ENCODE measurements at places on chromosomes 12 and 14.
A peak's percentile ranks its signal among the peaks of the same experiment; 100 is the strongest.

DNA sequence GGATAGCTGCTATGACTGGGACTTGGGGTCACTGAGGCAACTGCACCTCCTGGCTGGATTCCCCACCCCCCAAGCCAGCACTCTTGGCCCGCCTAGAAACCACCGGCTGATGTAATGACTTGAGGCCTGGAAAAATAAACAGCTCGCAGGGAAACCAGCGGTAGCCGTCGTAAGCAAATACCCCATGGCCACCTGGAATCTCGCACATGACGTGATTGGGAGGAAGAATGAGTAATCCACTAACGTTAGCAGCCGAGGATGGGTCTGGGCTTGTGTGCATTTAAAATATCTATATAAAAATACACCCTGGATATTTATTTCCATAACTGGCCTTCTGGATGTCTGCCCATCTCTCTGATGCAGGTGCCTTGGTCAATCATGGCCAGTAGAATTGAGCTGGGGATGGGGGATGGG lies 120.1 kb downstream of the SMOC1 start:
- no peak for DNase-seq

- peak; percentile 86 for DNase-seq
Measured at GRCh38 chr12:112198120-112198733, 72.9 kb downstream of the TRAFD1 start.

GRCh38 chr12:106709068-106709511 lies 65.4 kb upstream of the RIC8B start:
- no peak for DNase-seq

- no peak for DNase-seq
Measured at GRCh38 chr14:75297411-75298040, 18.9 kb downstream of the FOS start.

- DNase-seq, result no peak
Measured at GRCh38 chr14:96987086-96987474, 189.9 kb downstream of the VRK1 start.

GRCh38 chr12:131939007-131939406 lies 9.9 kb downstream of the PUS1 start:
- DNase-seq, result no peak

DNA sequence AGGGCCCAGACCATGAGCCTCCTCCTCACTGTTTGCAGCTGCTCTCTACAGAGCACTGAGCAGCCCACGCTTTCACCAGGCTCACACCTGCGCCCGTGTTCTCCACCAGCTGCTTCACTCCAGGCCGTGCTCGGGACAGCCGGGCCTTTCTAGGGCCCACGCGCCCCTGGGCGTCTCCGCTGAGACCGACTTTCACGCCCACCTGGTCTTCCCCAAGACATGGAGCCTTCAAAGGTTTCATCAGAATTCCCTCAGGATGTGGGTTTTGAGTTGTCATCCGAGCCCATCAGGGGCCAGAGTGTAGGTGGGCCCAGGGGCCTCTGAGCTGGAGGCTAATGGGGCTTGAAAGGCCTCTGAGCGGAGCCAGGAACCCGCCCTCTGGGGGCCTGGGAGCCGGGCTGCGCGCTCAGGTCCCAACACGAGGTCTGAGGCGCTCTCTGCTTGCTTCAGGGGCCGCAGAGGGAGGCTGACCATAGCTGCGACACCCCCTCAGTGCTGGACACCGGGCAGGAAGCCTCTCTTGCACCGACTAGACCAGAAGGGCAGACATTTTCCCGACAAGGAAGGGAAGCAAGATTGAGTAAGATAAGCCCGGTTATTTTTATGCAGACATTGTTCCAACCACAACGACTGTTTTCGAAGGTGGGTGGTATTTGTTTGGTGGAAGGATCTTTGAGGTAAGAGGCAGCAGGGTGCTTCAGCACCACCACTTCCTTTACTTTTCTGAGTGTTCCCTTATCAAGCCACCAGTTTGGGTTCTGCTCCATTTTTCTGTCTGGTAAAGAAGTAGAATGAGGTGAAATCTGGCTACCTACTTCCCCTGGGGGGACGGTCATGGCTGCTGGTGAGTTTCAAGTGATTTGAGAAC lies 125.0 kb upstream of the FUT8 start:
- no peak for DNase-seq

- no peak for DNase-seq
Measured at GRCh38 chr12:82124711-82125380, 233.3 kb downstream of the CCDC59 start.

- DNase-seq, result no peak
Measured at GRCh38 chr12:128857133-128857763, 4.0 kb downstream of the GLT1D1 start.

- DNase-seq, result no peak
Measured at GRCh38 chr12:50981319-50982239, 29.2 kb downstream of the HIGD1C start.

DNA sequence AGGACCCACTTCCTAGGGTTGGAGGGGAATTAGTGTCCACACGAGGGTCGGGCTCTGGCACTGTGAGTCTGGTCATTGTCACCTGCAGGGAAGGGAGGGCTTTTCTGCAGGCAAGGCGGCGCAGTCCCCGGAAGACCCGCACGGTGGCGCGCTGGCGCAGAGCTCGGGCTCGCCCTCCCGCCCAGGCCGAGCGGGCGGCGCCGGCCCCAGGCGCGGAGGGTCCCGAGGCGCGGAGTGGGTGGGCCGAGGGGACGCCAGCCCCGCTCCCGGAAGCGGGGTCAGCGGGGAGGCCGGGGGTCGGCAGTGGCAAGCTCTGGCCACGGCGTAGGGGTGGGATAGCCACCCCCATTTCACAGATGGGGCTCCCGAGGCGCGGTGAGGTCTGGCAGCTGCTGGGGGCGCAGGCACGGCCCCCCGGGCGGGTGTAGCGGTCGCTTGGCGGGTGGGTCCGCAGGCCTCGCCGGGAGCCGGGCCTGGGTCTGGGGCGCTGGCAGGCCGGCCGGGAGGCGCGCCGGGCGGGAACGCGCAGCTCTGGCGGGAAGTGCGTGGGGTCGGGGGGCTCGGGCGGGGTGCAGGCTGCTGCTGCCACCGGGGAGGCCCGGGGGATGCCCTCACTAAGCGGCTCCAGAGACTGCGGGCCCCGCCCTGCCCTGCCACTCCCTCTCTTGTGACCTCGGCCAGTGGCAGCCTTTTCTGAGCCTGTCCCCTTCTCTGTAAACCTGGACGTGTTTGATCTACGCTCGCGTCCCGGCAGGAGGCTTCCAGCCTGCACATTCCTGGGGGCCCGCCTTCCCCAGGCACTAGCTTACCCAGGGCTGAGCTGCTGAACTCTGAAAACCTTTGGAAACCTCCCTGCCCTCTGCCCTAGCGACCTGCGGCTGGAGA lies 46.1 kb downstream of the CYP46A1 start:
- peak; percentile 96 for DNase-seq

DNA sequence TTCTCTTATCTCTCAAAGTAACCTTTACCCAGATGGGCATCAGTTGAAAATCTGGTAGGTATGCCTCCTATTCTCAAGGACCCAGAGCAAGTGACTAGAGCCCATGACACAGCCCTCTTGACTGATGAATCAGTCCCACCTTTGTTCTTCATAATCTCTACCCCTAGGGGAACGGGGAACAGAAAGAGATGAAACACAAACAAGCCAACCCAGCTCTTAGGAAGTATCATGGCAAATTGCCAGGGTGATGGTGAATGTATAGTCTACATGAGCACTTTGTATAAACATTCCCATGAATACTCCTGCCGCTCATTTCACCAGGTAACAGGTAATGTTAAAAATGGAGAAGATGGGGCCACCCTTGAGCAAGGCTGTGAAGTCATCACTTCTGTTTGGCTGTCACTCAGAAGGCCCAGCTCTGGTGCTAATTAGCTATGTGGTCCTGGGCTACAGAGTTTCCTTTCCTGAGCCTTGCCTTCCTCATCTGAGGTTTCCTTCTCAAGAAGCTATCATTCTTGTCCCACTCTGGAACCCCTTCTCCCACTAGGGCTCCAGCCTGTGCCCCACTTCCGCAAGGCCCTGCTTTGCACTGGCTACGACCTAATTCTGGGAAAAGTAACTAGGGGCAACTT lies 161.7 kb downstream of the ANO2 start:
- no peak for DNase-seq

GRCh38 chr14:47261350-47261749 lies 414.1 kb downstream of the MDGA2 start:
- no peak for DNase-seq

Data from HuH-7.5 (cell line).